ENCODE measurements at places on chromosomes 16 and 17. TPM values are rescaled to one million over a fixed set of nuclear protein-coding genes. Genes with fewer than 3 reads are reported as not detected.
A peak's percentile ranks its signal among the peaks of the same experiment; 100 is the strongest.

DNA sequence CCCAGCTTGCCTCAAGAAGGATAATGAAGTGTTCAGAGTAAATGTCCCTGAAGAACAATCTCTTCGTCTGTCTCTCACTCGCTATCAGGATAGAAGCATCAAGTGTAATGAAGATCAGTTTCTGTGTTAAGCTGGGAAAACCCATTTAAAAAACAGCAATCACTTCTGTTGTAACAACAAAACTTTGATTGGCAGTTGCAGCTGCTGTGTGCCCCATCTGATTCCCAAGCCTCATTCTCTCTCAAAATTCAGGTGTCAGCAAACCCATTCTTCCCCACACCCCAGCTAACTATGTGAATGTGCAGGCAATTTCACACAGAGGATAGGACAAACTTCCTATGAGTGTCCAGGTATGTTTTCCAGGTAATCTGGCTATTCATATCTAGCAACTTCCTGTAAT, 2.4 kb upstream of the HNF1B start:
- H3K4me1 ChIP-seq: peaks cover 26% of the 10 kb centered on the region
- no peak for DNase-seq
- peak overlapping the region; percentile 10 for H3K4me3 ChIP-seq

Gene DNAAF8
- 0.58 TPM for total RNA-seq

GRCh38 chr17:77147357-77147801, 6.6 kb downstream of the SEC14L1 start:
- peak overlapping the region; percentile 77 for H3K27ac ChIP-seq
- peaks cover 51% of the 10 kb centered on the region for H3K36me3 ChIP-seq
- DNase-seq: peak; percentile 34

GRCh38 chr16:47858333-47858982, 297.3 kb downstream of the ABCC12 start:
- H3K4me3 ChIP-seq: no peak overlapping the region
- H3K4me1 ChIP-seq: no peaks in the 10 kb centered on the region
- no peak for DNase-seq

DNA sequence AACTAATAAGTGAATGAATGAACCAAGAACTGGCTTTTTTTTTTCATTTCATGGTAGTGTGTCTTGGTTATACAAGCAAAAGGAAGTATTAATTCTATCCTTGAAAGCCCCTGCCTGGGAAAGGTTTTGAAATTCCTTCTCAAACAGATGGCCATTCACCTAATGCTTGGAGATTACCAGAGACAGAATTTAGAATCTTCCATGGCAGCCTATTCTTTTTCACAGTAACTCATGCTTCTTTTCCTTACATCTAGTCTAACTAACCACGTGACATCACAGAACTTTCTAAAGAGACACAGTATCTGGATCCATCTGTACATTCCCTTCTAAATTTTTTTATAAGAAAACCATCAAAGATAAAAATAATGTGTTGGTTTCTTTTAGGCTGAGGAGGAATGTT, 151.6 kb downstream of the FTO start:
- no peaks in the 10 kb centered on the region for H3K27me3 ChIP-seq
- H3K4me3 ChIP-seq: no peak overlapping the region
- H3K4me1 ChIP-seq: no peaks in the 10 kb centered on the region
- DNase-seq: no peak

DNA sequence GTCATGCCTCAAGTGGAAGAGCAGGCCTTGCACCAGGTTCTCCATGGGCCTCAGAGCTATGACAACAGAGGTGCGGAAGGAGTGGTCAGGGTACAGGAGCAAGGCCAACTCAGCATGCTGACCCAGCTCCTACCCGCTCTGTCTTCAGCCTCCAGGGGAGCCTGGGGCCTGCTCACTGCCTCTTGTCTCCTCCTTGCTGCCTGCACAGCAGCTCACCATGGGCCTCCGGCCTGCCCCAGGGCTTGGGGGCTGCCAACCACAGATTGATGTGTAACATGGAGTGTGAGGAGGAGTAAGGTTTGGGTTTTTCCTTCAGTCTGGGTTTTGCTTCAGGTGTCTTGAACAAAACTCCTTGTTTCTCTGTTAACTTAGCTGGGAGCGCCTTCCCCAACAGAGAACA, 62.1 kb downstream of the PLD6 start:
- DNase-seq: no peak
- H3K27ac ChIP-seq: no peak overlapping the region
- H3K27me3 ChIP-seq: no peaks in the 10 kb centered on the region
- no peak overlapping the region for H3K4me3 ChIP-seq

DNA sequence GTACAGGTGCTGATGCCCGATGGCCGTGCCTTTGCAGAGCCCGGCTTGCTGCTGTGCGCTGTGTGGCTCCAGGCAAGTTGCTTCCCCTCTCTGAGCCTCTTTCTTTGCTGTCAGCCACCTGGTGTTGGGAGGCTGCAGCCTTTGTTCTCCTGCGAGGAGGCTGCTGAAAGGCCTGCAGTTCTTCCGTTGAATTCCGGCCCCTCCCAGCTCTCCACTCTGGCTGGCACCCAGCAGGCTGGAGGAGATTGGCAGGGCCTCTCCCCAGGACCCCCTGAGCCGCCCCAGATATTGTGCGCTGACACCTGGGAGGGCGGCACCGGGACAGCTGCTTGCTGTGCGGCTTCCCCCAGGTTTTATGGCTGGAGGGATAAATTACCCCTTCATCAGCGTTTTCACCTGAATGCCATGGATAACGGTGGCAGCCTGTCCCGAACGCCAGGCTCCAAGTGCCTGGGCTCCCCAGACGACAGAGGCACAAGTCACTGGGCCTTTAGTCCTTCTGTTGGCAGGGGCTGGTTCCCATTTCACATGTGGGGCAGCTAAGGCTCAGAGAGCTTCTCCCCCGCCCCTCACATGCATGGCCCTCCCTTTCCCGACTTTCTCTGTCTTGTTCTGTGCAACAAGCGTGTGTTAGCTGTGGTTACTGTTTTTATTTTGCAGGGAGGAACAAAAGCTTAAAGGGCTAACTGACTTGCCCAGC, 35.1 kb upstream of the GSE1 start:
- H3K27ac ChIP-seq: no peak overlapping the region
- H3K36me3 ChIP-seq: no peaks in the 10 kb centered on the region
- peaks cover 73% of the 10 kb centered on the region for H3K4me1 ChIP-seq
- H3K4me3 ChIP-seq: no peak overlapping the region
- DNase-seq: no peak

GRCh38 chr17:65925606-65926307, 266.2 kb downstream of the CEP112 start:
- no peak overlapping the region for H3K4me3 ChIP-seq
- H3K27me3 ChIP-seq: no peaks in the 10 kb centered on the region
- no peak for DNase-seq
- no peak overlapping the region for H3K27ac ChIP-seq
- H3K36me3 ChIP-seq: no peaks in the 10 kb centered on the region

DNA sequence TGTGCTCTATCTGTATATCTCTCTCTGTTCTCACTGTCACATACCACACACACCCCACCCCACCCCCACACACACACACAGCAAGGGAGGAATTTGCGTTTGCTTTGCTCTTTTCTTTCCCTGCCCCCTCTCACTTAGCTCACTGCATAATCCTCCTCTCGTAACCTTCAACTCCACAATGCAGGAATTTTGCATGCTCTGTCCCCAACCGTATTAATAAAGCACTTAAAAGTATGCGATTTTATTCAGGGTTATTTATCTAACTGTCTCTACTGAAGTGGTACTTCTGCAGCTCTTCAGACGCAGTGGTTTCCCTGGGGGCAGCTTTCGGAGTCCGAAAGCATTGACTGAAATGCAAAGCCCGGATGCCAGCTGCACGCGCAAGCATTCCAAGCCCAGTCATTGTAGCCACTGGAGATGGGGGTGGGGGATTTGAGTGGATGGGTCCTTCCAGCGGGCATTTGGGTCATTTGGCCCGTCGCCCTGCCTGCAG, 105.4 kb upstream of the RBFOX1 start:
- DNase-seq: no peak
- no peak overlapping the region for H3K27ac ChIP-seq
- no peaks in the 10 kb centered on the region for H3K27me3 ChIP-seq
- H3K4me3 ChIP-seq: no peak overlapping the region
- no peaks in the 10 kb centered on the region for H3K4me1 ChIP-seq
- H3K36me3 ChIP-seq: no peaks in the 10 kb centered on the region

Gene OTOP2
- total RNA-seq: not detected

Gene HOXB1
- total RNA-seq: not detected

Gene CLDN9
- 0.75 TPM for total RNA-seq

- H3K36me3 ChIP-seq: peaks cover 23% of the 10 kb centered on the region
- H3K4me3 ChIP-seq: no peak overlapping the region
- H3K27ac ChIP-seq: peak overlapping the region; percentile 40
- peaks cover 22% of the 10 kb centered on the region for H3K4me1 ChIP-seq
- H3K27me3 ChIP-seq: no peaks in the 10 kb centered on the region
Observed at GRCh38 chr16:57260294-57260929, 15.4 kb downstream of the ARL2BP start.

Gene TBC1D3I
- 0.72 TPM for total RNA-seq

Gene ARMC7
- 18.0 TPM for total RNA-seq

DNA sequence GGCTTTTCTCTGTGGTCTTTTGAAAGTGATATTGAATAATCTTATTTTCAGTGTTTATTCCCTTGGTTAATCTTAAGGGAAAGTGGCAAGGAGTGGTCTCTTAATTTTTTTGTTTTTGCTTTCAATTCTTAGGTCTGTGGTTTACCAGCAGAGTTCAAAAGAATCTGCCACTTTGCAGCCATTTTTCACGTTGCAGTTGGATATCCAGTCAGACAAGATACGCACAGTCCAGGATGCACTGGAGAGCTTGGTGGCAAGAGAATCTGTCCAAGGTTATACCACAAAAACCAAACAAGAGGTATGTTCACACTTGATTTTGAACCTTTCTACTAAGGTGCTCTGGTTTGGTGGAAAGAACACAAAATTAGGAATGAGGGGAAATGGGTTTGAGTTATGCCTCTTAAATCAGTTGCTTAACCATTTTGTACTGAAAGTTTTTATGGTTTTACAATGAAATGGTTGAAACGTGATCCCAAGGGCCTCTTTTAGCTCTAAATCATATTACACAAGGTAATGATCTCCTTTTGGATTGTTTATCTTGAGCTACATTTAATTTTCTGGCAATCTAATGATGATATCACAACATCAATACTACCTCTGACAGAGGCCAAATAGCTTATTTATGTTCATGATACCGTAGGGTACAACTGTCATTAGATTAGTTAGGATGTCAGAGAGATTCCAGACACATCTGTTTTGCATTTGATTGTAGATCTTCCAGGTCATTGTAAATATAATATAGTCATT, 51.6 kb upstream of the CRISPLD2 start:
- H3K36me3 ChIP-seq: peaks cover 73% of the 10 kb centered on the region
- no peak overlapping the region for H3K27ac ChIP-seq
- no peaks in the 10 kb centered on the region for H3K27me3 ChIP-seq
- no peak for DNase-seq

DNA sequence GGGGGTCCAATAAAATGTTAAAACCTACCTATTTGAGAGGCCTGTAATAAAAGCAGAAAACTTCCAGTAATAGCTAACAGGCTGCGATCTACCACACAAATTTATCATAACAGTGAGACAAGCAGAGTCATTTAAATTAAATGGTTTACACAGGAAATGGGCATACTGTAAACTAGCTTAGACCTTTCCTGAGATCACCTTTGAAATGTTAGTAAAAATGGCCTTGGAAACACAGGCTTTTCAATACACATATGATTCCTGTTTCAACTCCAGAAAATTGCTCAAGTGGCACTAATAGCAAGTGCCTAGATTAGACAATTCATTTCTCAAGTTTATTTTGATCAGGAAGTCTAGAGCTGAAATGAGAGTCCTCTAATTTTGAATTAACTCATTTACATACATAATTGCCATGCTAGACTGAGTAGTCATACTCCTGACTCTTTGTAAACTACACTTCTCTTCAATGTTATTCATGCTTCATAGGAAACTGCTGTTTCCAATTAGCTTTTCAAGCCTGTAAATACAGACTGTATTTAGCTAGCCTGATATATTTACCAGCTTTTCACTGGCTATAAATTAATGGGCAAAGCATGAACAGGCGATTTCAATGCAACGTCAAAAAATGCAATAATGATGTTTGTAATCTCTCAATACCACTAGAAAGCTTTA, 43.3 kb downstream of the PARN start:
- no peaks in the 10 kb centered on the region for H3K27me3 ChIP-seq
- H3K4me1 ChIP-seq: no peaks in the 10 kb centered on the region
- H3K27ac ChIP-seq: no peak overlapping the region
- no peak for DNase-seq
- peaks cover 78% of the 10 kb centered on the region for H3K36me3 ChIP-seq
- no peak overlapping the region for H3K4me3 ChIP-seq

- H3K36me3 ChIP-seq: no peaks in the 10 kb centered on the region
- no peak for DNase-seq
- no peaks in the 10 kb centered on the region for H3K27me3 ChIP-seq
- H3K4me3 ChIP-seq: no peak overlapping the region
Observed at GRCh38 chr17:18117533-18117932, 9.0 kb downstream of the MYO15A start.

Gene SPATA22
- total RNA-seq: 0.75 TPM

DNA sequence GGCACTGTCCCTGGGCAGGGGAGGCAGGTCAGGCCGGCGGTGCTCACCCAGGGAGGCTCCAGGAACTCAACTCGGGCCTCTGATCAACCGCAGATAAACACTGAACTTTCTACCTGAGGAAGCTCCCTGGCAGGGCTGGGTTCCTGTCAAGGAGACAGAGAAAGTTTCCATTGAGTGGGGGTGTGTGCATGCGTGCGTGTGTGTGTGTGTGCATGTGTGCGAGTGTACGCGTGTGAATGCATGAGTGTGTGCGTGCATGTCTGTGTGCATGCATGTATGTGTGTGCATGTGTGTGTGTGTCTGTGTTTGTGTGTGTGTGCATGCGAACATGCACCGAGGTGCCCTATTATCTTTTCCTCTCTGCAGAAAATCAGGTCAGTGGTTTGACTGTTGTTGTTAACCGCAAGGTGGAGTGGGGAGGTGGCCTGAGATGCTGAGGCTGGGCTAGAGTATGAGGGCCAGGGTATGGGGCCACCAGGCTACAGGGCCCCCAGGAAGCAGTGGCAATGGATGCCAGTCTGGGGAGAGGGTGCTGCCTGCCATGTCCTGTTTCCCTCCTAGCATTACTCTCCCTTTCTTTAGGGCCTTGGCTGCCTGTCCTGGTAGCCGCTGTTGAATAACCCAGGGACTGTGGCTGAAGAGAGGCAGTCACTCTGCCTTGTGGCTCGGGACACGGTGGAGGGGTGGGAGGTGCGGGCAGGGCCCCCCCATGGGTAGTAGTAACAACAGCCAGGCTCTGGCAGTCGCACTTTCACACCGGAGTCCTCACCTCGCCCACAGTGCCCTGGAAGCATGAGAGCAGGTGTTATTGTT, 24.0 kb downstream of the CCR7 start:
- no peaks in the 10 kb centered on the region for H3K36me3 ChIP-seq
- peak overlapping the region; percentile 89 for H3K27ac ChIP-seq
- H3K4me1 ChIP-seq: peaks cover 65% of the 10 kb centered on the region

GRCh38 chr17:82152556-82153294, 54.7 kb upstream of the FASN start:
- no peak overlapping the region for H3K4me3 ChIP-seq
- H3K4me1 ChIP-seq: no peaks in the 10 kb centered on the region
- no peaks in the 10 kb centered on the region for H3K27me3 ChIP-seq
- H3K27ac ChIP-seq: peak overlapping the region; percentile 63

GRCh38 chr17:69533481-69534234, 119.2 kb downstream of the MAP2K6 start:
- no peaks in the 10 kb centered on the region for H3K27me3 ChIP-seq
- DNase-seq: no peak
- no peaks in the 10 kb centered on the region for H3K36me3 ChIP-seq
- no peak overlapping the region for H3K27ac ChIP-seq
- H3K4me3 ChIP-seq: no peak overlapping the region

Gene ITGA2B
- 4.6 TPM for total RNA-seq

Gene NLGN2
- 11.7 TPM for total RNA-seq

Gene CCR7
- total RNA-seq: 1.1 TPM

GRCh38 chr17:13851889-13852288, 217.4 kb upstream of the COX10 start:
- no peak overlapping the region for H3K27ac ChIP-seq
- no peak for DNase-seq
- H3K36me3 ChIP-seq: no peaks in the 10 kb centered on the region
- H3K4me3 ChIP-seq: no peak overlapping the region
- no peaks in the 10 kb centered on the region for H3K4me1 ChIP-seq
- no peaks in the 10 kb centered on the region for H3K27me3 ChIP-seq
